Stimulated activated CD4-positive, alpha-beta T cell treated with anti-CD3 and anti-CD28 coated beads, Interleukin-12 subunit alpha, Interleukin-12 subunit beta, amount 100 ng/mL, for 24 hours (primary cell): ENCODE measurements at places on chromosomes 7 and 10.

- no peak for DNase-seq
These were observed at the start of gene AEBP1 for GRCh38 chr7:44103923-44104859. AEBP1 (plus strand) TSS chr7:44104345; CDS start chr7:44104666, 321 bp downstream.

DNA sequence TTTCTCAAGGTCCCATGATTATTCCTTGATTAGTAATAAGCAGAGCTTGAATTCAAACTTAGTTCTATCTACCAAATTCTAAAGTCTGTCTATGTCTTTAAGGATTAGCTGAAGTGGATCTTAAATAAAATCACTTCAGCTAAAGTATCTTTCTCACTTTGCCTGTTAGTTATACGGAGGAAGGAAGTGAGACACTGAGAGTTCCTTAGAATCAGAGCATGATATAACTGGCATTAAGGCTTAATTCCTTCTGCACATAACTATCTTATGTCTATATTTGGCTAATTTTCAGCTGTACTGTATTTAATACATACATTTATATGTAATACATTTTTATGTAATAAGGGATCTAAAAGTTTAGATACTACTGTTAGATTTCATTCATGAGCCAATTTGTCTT is 491.1 kb upstream of the GHITM start:
- DNase-seq: no peak

- DNase-seq: no peak
These were observed 134.4 kb upstream of the FAM3C start for GRCh38 chr7:121530227-121531174.

GRCh38 chr7:106569500-106569929 is 91.4 kb downstream of the CCDC71L start:
- DNase-seq: no peak

GRCh38 chr10:114715171-114715670 is 57.1 kb upstream of the ABLIM1 start:
- DNase-seq: no peak

- DNase-seq: no peak
These were observed 27.1 kb downstream of the ZNF775 start for GRCh38 chr7:150406312-150406566.

- DNase-seq: no peak
These were observed 350.1 kb downstream of the ETV1 start for GRCh38 chr7:13639396-13639795.

- no peak for DNase-seq
These were observed 78.0 kb upstream of the ANKRD1 start for GRCh38 chr10:90998733-90999511.

GRCh38 chr7:133051066-133051465 is 30.8 kb downstream of the CHCHD3 start:
- no peak for DNase-seq

GRCh38 chr7:80481196-80481884 is 30.5 kb downstream of the GNAT3 start:
- no peak for DNase-seq
